Epithelial cell of alveolus of lung (primary cell): ENCODE measurements at places on chromosomes 3 and 15. TPM values are rescaled to one million over a fixed set of nuclear protein-coding genes. Genes with fewer than 3 reads are reported as not detected.

Gene ATP13A4
- total RNA-seq, result 0.72 TPM in 1 of 2 replicates, not detected in the other

Gene TRMT10C
- 24.3 and 33.1 TPM in 2 replicates for total RNA-seq

Gene DNAH12
- under 0.01 TPM in 1 of 2 replicates, not detected in the other for total RNA-seq

Gene VPS39
- 27.2 and 59.6 TPM in 2 replicates for total RNA-seq

Gene EFHB
- total RNA-seq, result 1.4 TPM in 1 of 2 replicates, not detected in the other

Gene ZKSCAN7
- 5.0 and 7.1 TPM in 2 replicates for total RNA-seq

Gene COL8A1
- 40.2 and 160 TPM in 2 replicates for total RNA-seq

Gene SERP1
- total RNA-seq, result 248 and 349 TPM in 2 replicates

Gene PARP14
- 24.0 and 30.3 TPM in 2 replicates for total RNA-seq

Gene ECE2
- not detected in 2 replicates for total RNA-seq

Gene OR5H6
- total RNA-seq, result not detected in 2 replicates

Gene EIF4G1
- total RNA-seq, result 242 and 310 TPM in 2 replicates

Gene HIGD2B
- total RNA-seq, result not detected in 2 replicates

Gene POLQ
- total RNA-seq, result 1.1 and 1.9 TPM in 2 replicates

Gene HTD2
- total RNA-seq, result 4.6 and 5.0 TPM in 2 replicates

Gene LRRC31
- not detected in 2 replicates for total RNA-seq

Gene WDR76
- 5.6 and 15.8 TPM in 2 replicates for total RNA-seq

Gene ALDH1A3
- total RNA-seq, result 22.7 and 71.6 TPM in 2 replicates

Gene WDR48
- total RNA-seq, result 16.9 and 19.9 TPM in 2 replicates

Gene MAPKAPK3
- 15.0 and 32.2 TPM in 2 replicates for total RNA-seq

Gene NEO1
- total RNA-seq, result 16.2 and 17.4 TPM in 2 replicates

Gene LTK
- 0.13 TPM in 1 of 2 replicates, not detected in the other for total RNA-seq

Gene ISL2
- 0.91 and 1.6 TPM in 2 replicates for total RNA-seq

Gene CYP19A1
- total RNA-seq, result 0.08 and 0.13 TPM in 2 replicates

Gene ITGB5
- 137 and 281 TPM in 2 replicates for total RNA-seq

Gene KBTBD8
- total RNA-seq, result 0.48 and 1.8 TPM in 2 replicates

Gene DUOXA1
- total RNA-seq, result not detected in 2 replicates

Gene GPR156
- total RNA-seq, result 0.78 and 1.0 TPM in 2 replicates

Gene GABRR3
- total RNA-seq, result not detected in 2 replicates

Gene PCSK6
- total RNA-seq, result 0.32 and 1.9 TPM in 2 replicates

Gene LRRC49
- total RNA-seq, result 8.7 and 23.9 TPM in 2 replicates

Gene TNNC1
- 0.26 and 4.8 TPM in 2 replicates for total RNA-seq

Gene BNC1
- total RNA-seq, result 2.3 and 9.8 TPM in 2 replicates
